ENCODE measurements at places on chromosomes 16 and 17. TPM values are rescaled to one million over a fixed set of nuclear protein-coding genes. Genes with fewer than 3 reads are reported as not detected.

DNA sequence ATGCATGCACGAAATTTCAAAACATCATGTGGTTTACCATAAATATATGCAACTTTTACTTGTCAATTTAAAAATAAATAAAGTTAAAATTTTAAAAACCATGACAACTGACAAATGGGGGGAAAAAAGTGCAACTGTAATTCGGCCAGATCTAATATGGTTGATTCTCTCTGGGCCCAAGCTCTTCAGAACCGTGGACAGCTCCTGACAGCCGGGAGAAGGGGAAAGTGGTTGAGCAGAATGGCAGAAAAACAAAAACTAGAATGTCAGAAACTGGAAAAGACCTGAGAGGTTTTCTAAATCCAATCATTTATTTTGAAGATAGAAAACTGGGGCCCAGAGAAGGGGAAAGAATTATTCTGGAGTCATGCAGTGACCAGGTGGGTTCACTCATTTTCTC, 126.6 kb downstream of the TMEM132E start:
- DNase-seq, result no peak

Gene ACACA
- 13.0 TPM for total RNA-seq

DNA sequence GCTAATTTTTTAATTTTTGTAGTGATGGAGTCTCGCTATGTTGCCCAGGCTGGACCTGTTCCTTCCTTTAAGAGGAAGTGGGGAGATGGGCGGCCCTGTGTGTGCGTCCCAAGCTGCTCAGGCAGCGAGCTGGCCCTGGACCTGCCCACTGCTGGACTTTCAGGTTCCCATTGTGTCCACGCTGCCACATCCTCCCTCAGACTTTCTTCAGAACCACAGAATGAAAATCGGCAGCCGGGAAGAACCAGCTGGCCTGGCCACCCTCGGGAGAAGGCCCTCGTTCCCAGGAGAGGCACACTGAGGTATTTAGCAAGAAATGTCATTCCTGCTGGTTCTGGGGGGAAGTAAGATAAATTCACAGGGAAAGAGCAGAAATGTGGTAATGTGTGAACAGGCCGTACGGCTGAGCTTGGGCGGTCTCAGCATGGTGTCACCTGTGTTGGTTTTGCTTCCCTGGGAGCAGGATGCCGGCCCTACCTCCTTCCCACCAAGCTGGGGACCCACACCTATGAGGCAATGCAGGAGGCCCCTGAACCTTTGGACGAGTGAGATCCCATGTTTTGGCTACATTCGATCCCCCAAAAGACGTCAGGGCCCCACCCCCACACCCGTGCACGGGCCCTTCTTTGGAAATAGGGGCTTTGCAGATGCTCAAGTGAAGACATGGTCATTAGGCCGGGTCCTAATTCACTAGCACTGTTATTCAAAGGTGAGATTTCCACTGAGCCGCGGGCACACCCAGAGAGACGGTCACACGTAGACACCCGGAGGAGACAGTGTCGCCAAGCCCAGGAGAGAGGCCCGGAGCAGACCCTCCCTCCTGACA, 35.9 kb upstream of the ZNF469 start:
- DNase-seq, result no peak

Gene CFAP97D1
- total RNA-seq, result not detected

- DNase-seq, result no peak
These were observed 11.8 kb upstream of the TMEM98 start for GRCh38 chr17:32916134-32916533.

DNA sequence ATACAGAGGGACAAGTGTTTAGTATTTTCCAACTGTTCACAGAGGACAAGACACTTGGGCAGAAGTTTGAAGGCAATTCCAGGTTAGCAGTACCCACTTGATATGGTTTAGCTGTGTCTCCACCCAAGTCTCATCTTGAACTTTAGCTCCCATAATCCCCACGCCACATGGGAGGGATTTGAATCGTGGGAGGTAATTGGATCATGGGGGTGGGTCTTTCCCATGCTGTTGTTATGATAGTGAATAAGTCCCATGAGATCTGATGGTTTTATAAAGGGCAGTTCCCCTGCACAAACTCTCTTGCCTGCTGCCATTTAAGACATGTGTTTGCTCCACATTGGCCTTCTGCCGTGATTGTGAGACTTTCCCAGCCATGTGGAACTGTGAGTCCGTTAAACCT, 668.9 kb downstream of the MAF start:
- no peak for DNase-seq

Gene C16orf46
- total RNA-seq, result not detected

Gene KRTAP16-1
- not detected for total RNA-seq

DNA sequence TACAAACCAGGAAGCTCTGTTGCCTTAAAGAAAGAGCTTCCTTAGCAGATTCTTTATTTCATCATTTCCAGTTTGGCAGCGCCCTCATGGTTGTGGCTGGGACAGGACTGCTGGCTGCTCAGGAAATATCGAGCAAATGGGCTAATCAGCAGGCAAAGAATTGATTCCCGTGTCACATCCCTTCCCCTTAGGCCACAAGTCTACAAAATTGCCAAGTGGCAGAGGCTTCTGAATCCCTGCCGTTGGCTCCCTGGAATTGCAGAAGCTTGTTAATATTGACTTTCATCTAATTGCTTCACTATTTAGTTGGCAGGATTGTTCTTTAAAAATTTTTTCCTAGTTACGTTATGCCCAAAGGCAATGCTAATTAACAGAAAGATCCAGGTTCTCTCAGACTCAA, 456.3 kb upstream of the ERCC4 start:
- DNase-seq, result no peak

Gene HOXB7
- total RNA-seq, result 0.25 TPM

Measured in CD4-positive, alpha-beta memory T cell (primary cell).